Breast epithelium (tissue), 4 donors: ENCODE measurements at places on chromosomes 6 and 20. TPM values are rescaled to one million over a fixed set of nuclear protein-coding genes. Genes with fewer than 3 reads are reported as not detected.

POM121L2 gene
- not detected for total RNA-seq

TMC2 gene
- total RNA-seq, result 0.33 TPM

FERMT1 gene
- total RNA-seq, result 2.0 TPM

HAO1 gene
- not detected for total RNA-seq

RNGTT gene
- total RNA-seq, result 22.6 TPM

GPX5 gene
- not detected for total RNA-seq

DNA sequence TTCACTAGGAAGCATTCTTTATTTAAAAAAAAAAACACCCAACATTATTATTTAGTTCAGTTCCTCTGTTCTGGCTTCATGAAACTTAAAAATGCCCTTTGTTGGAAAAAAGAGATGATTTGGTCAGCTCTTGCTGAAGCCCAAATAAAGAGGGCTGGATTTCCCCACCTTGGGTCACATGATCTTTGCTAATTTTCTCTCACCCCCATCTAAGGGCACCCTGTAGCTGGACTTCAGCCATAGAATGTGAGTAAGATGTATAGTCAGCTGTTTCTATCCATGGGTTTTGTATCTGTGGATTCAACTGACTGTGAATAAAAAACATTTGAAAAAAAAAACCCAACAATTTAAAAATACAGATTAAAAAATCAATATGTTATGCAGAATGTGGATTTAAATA lies 213.9 kb upstream of the SULF2 start:
- DNase-seq, result no peak

DNA sequence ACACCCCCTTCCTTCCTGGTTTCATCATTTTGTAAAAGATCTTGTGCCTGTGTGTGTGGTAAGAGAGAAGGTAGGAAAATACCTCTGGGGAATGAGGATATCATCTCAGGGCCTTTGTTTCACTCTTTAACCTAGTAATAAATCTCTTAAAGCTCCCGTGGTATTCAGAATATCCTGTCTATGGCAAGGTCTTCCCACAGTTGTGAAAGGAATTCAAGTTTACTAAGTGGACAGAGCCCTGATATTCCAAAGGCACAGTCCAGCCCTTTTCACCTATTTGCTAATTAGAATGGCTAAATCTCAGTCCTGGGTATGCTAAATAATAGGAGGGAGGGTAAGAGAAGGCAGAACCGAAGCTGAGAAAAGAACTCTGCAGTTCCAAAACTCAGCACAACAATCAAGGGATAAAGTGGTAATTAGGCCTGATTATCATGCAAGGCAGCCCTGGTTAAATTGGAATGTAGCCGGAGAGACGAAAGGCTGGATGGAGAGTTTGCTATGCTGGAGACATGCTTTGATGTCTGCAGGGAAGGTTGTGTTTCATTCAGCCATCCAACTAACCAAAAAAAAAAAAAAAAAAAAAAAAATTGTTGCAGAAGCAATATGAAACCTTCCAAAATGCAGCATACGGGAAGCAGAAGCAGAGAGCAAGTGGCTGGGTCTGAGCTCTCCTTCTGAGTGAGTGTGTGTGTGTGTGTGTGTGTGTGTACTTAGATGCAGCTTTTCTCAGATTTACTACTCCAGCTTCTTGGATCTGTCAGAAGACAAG lies 28.5 kb upstream of the PIM1 start:
- DNase-seq, result no peak

DNA sequence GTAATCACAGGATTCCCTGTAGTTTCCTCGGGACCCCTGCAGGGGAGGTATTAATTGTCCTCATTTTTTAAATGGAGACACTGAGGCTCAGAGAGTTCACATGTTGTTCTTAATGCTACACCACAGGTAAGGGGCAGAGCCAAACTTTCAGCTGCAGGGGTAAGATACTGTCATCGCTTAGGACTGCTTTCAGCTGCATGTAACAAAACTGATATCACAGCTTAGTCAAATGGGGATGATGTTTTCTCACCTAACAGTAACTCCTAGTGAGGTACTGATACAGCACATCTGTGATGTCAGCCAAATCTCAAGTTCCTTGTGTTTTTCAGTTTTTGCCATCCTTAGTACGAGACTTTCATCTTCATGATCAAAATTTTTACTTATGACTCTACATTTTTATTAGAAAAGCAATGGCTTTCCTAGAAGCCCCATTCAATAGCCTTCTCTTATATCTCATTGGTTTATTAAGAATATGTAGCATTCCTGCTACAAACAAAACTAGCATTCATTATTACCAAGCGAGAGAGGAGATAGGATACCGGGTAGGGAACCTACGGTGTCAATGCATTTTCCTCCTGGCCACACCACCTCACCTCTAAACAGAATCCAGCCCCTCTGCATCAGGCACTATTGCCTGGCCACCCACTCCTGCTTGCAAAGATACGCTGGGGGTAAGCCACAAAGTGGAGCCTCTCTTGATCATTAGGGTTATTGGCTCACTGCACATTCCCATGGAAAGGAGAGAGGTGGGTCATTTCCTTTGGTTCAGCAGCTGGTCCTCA lies 557.5 kb downstream of the CD83 start:
- DNase-seq, result no peak

DNA sequence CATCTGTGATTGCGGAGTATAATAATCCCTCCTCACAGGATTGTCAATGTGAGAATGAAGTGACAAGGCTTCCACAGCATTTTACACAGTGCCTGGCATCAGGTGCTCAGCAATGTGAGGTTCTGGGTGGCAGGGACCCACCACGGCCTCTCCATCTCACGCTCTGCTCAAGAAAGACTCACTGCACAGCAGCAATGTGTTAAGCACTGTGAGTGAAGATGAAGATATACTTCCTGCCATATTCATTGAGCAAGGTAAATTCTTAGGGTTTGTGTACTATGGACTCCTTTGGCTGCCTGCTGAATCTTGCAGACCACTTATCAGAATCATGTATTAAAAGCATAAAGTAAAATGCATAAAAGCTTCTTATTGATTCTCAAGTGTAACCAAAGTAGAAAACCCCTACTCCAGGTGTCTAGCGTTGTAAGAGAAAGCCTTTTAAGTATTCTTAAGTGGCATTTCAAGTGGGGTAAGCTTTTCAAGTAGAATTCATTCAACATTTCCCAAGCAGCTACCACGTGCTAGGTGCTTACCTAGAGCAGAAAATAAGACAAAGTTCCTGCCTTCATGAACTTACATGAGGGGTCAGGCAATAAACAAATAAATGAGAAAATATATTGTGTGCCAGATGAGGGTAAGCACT lies 17.0 kb upstream of the MEP1A start:
- DNase-seq, result no peak

GRCh38 chr20:24663496-24663895 lies 194.1 kb downstream of the SYNDIG1 start:
- no peak for DNase-seq

- no peak for DNase-seq
These were observed 120.9 kb downstream of the GRM1 start for GRCh38 chr6:146149770-146150169.

GRCh38 chr6:98769546-98769945 lies 64.8 kb upstream of the POU3F2 start:
- no peak for DNase-seq
